ENCODE measurements at places on chromosomes 4 and X.

DNA sequence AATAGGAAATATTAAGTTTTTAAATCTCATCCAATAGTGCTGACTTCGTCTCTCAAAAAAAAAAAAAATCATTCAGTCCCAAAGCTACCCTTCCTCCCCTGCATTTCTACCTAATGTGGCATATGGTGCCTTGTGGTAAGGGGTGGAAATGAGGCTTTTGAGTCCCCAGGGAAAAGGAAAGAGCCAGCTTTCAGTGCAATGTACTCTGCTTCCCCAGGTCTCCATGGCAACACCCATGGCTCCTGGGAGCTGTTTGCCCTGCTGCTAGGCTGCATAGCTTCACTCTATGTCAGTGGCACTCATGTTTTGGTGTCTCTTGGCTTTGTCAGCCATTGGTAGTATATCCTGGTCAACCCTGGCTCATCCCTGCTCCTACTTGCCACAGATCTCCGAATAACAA lies 175.9 kb downstream of the SLC39A8 start:
- no peak for DNase-seq

DNA sequence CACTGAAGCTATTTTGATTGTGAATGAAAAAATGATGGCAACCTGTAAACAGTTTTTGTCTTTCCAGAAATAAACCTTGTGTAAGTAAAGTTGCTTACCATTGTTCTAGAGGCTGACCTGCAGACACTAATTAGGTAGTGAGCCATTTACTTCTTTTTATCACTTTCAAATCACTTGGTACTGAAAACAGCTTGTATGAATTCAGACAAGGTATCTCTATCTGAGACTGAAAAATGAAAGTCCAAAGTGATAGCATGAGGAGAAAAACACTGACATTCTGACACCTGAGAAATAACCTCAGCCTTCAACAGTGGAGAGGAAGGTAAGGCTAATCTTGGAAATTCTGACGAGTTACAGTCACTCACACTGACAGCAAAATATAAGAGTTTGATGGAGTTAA lies 238.8 kb downstream of the GPC3 start:
- DNase-seq: no peak

- DNase-seq: no peak
These were observed 99.6 kb upstream of the SORBS2 start for GRCh38 chr4:185911556-185912064.

DNA sequence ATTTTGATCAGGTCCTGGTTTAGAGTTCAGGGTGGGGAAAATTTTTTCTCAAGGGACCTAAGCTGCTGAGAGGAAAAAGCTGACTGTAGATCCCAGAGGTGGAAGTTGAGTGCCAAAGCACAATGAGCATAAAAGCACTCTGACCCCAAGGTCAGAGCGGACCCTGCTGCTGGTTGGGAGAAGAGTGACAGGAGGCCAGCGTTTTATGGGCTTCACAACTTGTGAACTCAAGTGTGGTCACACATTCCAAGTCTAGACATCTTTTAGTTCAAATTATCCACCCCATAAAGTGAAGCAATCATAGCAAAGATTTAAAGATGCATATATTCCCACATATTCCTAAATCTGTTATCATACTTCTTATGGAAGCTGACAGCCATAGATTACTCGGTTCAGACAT lies 220.3 kb downstream of the CHIC2 start:
- DNase-seq: no peak

DNA sequence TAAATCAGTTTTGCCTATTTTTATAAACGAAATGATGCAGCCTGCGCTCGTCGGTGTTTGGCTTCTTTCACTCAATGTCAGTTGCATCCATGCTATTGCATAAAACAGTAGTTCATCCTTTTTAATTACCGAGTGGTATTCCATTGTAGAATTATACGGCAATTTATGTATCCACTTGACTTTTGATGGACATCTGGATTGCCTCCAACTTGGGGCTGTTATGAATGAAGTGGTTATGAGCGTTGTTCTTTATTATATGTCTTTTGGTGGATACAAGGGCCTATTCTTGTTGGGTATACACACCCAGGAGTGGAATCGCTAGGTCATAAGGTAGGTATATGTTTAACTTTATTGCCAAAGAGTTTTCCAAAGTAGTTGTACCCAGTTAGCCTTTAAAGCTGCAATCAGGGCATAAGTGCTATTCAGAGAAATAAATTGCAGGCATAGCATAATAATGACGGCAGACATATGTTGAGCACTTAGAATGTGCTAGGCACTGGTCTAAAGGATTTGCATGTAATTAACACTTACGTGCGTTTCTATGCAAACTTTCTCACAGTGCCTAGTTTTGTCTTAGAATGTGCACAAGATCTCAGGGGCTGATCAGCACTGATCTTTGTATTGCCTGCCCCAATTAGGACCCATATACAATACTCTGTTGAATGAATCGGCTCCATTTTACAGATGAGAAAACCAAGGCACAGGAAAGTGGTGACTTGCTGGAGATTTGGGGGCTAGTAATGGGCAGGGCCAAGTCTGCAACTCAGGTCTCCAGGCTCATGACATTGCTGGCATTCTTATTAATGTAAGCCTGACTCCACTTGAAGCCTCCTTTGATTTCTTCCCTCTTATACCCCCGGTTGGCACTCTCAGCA lies 407.0 kb downstream of the BCOR start:
- no peak for DNase-seq

- DNase-seq: no peak
These were observed 45.8 kb downstream of the MGST2 start for GRCh38 chr4:139711461-139711860.

DNA sequence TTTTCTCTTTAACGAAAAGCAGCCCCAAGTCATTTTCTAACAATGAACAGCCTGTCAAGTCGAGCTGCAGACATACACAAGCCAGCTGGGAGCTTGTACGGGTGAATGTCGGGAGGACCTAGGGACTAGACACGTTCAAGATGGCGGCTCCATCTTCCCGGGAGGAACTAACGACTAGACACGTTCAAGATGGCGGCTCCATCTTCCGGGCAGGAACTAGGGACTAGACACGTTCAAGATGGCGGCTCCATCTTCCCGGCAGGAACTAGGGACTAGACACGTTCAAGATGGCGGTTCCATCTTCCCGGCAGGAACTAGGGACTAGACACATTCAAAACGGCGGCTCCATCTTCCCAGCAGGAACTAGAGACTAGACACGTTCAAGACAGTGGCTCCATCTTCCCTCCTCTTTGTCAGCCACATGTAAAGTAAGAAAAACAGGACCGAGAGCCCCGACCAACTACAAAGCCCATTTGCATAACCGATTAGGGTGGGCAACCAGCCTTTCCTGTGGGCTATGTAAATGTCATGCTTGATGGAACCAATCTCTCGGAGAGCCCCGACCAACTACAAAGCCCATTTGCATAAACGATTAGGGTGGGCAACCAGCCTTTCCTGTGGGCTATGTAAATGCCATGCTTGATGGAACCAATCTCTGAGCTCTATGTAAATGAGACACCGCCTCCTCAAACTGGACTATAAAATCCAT lies 175.5 kb downstream of the DHRSX start:
- DNase-seq: no peak

GRCh38 chrX:147675819-147676218 lies 235.9 kb upstream of the FMR1 start:
- DNase-seq: no peak

- DNase-seq: no peak
These were observed 88.6 kb upstream of the IL1RAPL1 start for GRCh38 chrX:28498658-28499057.

GRCh38 chrX:47574547-47575301 lies 7.5 kb upstream of the TIMP1 start:
- DNase-seq: no peak

DNA sequence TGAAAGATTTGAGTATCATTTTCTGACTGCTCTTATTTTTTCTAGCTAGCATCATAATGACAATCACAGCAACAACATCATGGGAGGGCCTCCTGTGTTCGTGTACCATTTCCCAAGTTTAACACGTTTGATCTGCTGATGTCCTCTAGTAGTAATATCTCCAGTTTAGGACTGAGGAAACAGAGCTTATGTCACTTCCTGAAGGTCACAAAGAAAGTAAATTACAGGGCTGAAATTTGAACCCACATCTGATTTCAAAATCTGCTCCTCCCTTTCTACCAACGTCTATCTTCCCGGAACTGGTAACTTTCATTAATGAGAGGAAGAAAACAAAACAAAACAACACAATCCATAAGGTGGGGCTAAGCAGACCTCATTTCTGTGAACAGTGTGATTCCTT lies 302.7 kb downstream of the PACRGL start:
- no peak for DNase-seq

All from stimulated activated CD8-positive, alpha-beta memory T cell treated with anti-CD3 and anti-CD28 coated beads, Interleukin-4, amount 100 ng/mL, for 1 hour (primary cell).